Non-pigmented ciliary epithelial cell (primary cell): ENCODE measurements at places on chromosomes 7 and 10.

- no peak for DNase-seq
These were observed 37.5 kb downstream of the TAS2R41 start for GRCh38 chr7:143514995-143515735.

DNA sequence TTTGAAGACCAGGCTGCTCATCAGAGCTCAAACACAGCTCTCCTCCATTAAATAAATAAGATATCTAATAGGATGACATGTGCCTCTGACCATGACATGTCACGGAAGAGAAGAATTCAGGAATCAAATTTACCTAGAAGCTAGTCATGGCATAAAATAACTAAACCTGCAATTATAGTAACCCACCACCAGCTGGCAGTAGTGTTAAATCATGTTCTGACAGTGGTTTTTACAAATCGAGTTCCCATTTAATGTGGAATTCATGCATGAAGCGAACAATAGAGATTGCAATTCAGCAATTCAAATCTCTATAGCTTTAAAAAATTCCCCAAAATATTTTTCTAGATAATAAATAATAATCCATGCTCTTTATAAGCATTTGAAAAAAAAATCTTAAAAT is 74.6 kb upstream of the IKZF1 start:
- DNase-seq, result no peak

- DNase-seq, result no peak
These were observed 38.4 kb downstream of the DNAJB12 start for GRCh38 chr10:72316386-72316700.

- no peak for DNase-seq
These were observed 973 bp downstream of the SDK1 start for GRCh38 chr7:3301831-3302618.

- DNase-seq, result peak; percentile 28
These were observed 53.3 kb upstream of the PPIF start for GRCh38 chr10:79293841-79294581.

GRCh38 chr10:85194706-85195105 is 866.3 kb downstream of the CCSER2 start:
- no peak for DNase-seq

- DNase-seq, result no peak
These were observed 155.2 kb upstream of the BMPER start for GRCh38 chr7:33750177-33750576.

GRCh38 chr7:77315182-77315591 is 101.0 kb downstream of the GSAP start:
- no peak for DNase-seq

GRCh38 chr10:72265990-72266865 is 7.5 kb upstream of the DDIT4 start:
- no peak for DNase-seq

- peak; percentile 27 for DNase-seq
These were observed 52.2 kb downstream of the CPEB3 start for GRCh38 chr10:92238586-92239098.

DNA sequence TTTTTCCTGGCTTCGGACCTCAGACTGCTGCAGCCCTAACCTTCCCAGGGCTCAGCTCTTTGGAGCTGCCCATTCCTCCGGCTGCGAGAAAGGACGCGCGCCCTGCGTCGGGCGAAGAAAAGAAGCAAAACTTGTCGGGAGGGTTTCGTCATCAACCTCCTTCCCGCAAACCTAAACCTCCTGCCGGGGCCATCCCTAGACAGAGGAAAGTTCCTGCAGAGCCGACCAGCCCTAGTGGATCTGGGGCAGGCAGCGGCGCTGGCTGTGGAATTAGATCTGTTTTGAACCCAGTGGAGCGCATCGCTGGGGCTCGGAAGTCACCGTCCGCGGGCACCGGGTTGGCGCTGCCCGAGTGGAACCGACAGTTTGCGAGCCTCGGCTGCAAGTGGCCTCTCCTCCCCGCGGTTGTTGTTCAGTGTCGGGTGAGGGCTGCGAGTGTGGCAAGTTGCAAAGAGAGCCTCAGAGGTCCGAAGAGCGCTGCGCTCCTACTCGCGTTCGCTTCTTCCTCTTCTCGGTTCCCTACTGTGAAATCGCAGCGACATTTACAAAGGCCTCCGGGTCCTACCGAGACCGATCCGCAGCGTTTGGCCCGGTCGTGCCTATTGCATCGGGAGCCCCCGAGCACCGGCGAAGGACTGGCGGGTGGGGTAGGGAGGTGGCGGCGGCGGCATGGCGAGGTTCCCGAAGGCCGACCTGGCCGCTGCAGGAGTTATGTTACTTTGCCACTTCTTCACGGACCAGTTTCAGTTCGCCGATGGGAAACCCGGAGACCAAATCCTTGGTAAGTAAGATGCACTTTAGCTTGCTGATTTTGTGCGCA is at the start of gene PLXDC2:
TSS of gene PLXDC2 (plus strand) at position 22 of the 820 bp plus-strand sequence.
- no peak for DNase-seq

- no peak for DNase-seq
These were observed 473 bp upstream of the GPER1 start for GRCh38 chr7:1087465-1087814.

DNA sequence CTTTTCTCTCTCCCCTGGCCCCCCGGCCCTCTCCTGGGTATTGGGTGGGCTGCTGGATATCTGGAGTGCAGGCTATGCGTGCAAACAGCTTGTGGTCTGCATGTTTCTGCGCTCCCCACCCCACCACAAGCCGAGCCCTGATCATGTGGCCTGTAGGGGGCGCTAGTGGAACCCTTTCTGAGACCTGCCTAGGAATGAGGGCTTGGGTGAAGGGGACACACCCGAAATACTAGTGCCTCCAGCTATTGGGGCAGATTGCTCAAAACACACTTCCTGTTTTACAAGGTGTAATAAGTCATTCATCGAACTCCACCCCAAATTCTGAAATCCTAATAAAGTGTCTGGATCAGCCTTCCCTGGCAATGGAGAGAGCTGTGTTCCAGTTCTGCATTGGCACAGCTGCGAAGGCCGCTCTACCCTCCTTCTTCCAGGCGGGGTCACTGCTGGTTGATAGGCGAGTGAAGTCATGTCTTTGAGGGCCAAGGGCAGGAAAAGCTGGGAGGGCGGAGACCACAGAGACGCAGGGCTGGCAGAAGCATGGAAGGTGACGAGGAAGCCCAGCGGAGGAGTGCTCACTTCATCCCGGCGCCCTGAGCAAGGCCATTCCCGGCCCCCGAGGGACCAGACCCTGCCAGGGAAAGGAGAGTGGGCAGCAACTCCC is 19.8 kb upstream of the PRRT4 start:
- no peak for DNase-seq

DNA sequence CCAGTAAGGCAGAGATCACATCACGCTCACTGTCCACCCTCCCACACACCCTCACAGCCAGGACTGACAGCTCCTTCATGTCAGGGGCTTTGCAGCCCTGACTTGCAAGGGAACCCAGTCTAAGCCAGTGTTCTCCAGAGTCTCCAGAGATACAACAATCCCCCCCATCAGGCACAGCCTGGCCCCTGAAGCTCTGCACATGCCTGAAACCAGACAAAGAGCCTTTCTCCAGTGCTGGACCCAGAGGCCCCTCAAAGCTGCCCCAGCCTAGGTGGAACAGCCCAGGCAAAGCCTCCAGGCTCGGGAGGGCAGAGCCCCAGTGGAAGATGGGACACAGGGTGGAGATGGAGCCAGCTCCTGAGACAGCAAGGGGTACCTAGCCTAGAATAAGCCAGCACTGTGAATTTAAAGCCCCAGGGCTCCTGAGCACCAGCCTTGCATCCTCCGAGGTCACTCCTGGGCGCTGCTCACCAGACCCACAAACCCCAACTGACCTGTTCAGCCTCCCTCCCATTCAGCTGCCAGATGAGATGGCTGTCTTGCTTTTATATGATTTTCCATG is 50.2 kb downstream of the GRID1 start:
- no peak for DNase-seq

DNA sequence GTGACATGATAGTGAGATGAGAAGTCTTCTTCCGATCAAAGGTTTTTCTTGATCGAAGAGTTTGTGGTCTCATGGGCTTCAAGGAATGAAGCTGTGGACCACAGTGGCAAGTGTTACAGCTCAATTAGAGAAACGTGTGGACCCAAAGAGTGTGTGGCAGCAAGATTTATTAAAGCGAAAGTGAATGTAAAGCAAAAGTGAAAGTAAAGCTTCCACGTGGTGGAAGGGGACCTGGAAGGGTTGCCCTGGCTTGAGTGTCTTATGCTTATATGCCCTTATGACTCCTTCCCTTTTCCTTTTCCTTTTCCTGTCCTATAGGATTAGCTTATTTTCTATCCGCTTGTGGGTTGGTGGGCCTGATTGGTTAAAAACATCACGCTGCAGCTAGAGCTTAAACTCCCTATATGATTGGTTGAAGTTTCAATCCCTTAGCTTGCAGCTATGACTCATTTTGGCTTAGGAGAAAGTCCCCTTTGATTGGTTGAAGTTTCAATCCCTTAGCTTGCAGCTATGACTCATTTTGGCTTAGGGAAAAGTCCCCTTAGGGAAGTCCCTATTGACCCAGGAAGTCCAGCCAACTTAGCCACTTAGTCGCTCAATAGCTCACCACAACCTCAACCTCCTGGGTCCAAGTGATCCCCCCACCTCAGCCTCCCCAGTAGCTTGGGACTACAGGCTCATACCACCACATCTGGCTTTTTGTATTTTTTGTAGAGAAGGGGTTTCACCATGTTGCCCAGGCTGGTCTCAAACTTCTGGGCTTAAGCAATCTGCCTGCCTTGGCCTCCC is 34.7 kb downstream of the MRPS24 start:
- DNase-seq, result no peak

DNA sequence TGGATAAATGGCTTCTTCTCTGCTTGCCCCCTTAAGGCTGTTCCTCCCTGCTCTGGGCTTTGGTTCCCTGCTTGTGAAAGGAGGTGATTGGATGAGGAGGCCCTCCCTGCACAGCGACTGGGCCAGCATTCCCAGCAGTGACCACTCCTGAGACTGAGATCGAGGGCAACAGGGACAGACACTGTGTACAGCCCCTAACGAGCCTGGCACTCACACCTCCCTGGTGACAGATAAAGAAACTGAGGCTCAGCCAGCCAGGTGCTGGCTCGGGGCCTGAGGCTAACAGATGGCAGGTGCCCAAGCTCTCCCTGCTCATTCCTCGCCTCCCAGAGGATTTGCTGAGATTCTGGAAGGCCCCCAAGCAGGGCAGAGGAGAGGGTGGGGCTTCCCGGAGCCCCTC is 12.0 kb upstream of the AQP1 start:
- DNase-seq, result no peak

DNA sequence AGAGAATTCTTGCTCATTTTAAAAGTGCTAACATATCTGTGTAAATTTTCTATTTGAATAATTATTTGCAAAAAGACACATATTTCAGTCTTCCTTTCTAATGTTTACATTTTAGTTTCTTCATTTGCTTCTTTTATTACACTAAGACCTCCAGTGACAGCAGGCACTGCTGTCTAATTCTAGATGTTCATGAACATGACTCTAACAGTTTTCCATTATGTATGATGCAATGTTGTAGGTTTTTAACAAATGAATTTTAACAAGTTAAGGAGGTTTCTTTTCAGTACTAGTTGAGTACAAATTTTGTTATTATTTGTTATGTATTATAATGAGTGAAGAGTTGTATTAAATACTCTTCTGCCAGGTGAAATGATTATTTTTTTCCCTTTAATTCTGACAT is 83.6 kb downstream of the GRB10 start:
- no peak for DNase-seq

- DNase-seq, result no peak
These were observed 19.9 kb upstream of the ZCCHC24 start for GRCh38 chr10:79465341-79465740.

DNA sequence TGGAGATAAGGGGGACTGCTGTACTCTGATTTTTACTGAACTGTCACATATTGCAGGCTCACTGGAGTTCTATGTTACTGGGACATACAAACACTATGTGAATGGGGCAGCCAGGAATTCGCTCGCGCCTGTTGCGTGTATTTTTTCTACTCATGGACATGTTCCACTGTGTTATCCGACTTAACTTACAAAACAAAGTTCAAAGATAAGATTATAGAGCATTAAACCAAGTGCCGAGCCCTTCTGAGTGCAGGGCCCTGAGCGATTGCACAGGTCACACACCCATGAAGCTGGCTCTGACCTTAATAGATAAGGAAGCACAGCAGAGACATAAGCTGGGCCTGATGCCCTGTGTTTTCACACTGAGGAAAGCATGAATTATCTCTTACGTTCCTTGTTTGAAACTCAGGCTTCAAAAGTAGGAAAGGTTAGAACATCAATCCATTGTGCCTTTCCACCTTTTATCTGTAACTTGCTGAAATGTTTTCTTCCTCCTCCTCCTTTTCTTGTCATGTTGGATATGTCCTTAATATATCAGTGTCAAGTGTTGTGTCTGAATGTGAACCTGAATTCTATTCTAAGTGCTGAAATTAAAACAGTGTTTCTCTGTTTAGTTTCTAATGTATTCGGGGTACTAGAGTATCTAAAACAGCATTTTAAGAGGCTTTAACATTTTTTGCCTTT is 273.8 kb downstream of the AUTS2 start:
- no peak for DNase-seq

- no peak for DNase-seq
These were observed 198.4 kb upstream of the KIAA1217 start for GRCh38 chr10:24010436-24010970.

DNA sequence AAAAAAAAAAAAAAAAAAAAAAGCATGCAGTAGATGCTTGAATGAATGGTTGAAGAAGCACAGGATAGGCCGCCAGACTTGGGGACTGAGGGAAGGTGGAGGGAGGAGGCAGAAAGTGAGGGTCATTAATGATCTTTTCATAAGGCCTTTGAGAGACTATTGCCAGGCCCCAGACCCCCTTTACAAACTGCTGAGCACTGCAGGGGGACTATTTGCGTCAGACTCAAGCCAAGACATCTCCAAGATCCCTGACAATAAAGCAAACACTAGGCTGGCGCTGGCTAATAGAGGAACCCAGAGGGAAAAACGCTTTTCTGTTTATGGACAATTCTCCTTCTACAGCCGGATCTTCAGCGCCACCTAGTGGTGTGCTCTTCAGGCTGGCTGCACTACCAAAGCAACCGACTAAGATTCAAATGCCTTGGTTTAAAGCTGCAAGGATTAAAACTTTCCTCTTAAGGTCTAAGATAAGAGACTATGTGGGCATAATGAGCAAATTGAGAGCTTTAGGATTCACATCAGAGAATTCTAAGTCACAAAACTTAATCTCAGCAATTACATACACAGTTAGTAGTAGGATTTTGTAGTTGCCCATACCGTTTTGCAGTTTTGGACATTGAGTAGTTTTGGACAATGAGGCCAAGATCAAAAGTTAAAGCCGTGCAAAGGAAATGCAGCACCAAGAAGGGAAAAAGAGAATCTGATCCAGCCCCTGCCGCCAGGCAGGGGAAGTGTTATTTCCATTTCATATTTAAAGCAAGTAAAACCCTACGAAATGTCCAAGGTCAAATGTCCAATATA is 17.9 kb upstream of the AGK start:
- peak; percentile 40 for DNase-seq

DNA sequence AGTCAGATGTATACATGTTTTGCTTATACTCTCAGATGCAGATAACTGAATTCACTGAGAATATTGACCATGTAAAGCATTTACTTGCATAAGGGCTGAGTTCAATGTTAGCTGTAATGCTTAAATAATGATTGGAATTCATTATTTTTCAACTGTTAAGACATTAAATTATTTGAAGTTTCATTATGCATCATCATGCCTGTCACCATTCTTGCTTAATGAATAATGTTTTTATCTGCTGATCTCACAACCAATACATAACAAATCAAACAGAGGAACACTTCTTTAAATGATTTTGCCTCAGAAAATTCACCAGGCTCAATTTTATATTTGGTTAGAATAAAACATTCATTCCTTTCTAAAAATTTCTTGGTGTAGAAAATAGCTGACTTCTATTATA is 233.4 kb downstream of the GPR37 start:
- DNase-seq, result no peak

GRCh38 chr10:131570716-131571307 is 259.3 kb upstream of the TCERG1L start:
- no peak for DNase-seq
